MV-4-11 (cell line): ENCODE measurements at places on chromosomes 13 and 19.

- DNase-seq: no peak
Observed at GRCh38 chr19:2076526-2076944, 19.6 kb downstream of the MOB3A start.

- DNase-seq: no peak
Observed at GRCh38 chr19:35731353-35731752, 10.9 kb downstream of the IGFLR1 start.

DNA sequence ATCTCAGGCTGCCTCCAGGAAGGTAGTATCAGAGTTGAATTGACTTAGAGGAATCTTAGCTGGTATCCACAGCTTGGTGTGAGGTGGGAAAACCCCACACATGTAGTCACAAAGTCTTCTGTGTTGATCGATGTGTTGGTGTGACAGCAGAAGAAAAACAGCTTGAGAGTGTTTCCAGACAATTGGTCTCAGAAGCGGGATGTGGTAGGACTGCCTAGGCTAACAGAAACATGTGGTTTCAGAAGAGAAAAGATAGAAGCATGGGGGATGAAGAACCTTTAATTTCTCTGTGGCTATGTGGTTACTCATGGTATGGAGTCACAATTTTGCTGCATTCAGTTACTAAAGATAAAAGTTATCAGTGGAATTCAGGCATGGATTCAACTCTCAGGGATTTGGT, 134.7 kb upstream of the SLITRK5 start:
- peak; percentile 90 for DNase-seq

DNA sequence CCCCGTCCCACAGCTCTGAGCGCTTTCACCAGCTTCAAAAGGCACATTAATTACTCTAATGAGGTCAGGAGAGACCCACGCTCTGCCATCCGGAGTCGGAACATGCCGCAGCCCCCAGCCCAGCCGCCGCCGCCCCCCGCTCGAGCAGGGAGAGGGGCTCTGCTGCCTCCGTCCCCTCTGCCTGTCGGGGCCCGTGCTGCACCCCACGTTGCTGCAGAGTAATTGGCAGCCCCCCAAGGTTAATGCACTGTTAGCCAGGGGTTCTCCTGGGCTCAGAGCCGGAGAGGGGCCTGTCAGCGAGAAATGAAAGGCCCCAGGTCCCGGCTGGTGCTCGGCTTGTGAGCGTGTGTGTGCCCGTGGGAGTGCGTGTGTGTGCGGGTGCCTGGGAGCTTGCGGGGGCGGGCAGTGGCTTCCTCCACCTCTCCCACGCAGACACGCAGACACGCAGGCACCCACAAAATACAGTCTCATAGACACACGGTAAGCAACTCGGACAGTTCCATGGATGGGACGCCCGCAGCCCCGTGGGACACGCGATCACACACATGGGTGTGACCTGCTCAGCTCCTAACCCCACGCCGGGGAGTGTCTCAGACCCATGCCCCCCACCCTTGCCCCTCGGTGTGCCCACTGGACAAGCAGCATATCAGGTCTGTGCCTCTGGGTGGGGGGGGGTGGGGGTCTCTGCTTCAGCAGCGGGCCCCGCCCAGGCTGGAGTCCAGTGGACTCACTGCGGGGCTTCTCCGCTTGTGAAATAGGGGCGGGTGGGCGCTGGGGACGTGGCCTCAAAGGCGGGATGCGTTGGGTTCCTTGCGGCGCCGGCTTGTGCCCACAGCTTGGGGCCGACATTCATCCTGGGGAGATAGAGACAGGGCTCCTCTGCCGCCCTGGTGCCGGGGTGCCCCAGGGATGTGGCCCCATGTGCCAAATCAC, 4.8 kb upstream of the EFNA2 start:
- no peak for DNase-seq

GRCh38 chr19:45816236-45817009, 1.3 kb upstream of the RSPH6A start:
- DNase-seq: no peak

DNA sequence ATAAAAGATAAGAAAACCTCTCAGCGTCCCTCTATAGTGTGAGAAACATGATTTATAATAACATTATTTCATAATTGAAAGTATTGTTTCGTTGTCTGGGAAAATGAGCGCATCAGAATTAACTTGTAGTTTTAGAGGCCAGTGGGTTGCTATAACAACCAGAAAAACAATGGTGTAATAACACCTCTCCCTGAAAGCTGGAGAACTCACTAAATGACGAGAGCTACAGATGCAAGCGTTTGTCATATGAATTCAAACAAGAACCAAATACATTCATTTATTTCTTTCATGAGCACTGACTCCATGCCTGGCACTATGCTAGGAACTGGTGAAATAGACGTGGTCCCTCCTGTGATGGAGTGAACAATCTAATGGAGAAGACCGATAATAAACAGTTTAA, 16.3 kb downstream of the KBTBD7 start:
- peak; percentile 22 for DNase-seq

- DNase-seq: no peak
Observed at GRCh38 chr19:10104665-10105508, 1.3 kb upstream of the PPAN start.

DNA sequence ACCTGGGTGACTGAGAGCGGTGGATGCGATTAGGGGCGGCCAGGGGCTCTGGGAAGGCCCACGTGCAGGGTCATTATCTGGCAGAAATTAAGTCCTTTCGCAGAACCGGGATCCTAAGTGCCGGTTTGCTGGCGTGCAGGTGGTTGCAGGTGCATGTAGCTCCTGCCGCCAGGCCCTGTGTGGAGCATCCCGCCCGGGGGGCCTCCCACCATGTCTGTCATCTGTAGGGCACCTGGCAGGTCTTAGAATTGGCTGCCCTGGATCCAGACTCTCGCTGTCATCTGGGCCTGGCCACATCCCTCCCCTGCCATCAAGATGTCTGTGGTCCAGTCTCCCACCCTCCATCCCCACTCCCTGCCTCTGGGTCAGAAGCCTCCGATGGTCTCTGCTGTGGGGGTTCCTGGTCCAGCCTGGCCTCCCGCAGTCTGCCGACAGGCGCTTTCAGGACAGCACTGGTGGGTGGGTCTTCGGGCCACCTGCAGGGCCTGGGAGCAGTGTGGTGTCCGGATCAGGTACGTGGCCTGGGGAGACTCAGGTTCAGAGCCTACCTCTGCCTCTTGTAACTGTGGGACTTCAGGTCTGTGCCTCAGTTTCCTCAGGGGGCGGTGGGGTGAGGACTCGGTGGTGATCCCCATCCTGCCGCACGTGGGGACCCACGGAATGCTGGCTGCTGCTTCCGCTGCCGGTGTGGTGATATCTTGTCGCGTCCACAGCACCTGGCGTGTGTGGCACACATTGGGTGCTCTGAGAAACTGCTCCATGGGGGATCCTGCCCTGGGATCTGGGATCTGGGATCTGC, 5.4 kb downstream of the GNA11 start:
- no peak for DNase-seq

GRCh38 chr19:51521781-51522180, 9.7 kb downstream of the SIGLEC6 start:
- no peak for DNase-seq

DNA sequence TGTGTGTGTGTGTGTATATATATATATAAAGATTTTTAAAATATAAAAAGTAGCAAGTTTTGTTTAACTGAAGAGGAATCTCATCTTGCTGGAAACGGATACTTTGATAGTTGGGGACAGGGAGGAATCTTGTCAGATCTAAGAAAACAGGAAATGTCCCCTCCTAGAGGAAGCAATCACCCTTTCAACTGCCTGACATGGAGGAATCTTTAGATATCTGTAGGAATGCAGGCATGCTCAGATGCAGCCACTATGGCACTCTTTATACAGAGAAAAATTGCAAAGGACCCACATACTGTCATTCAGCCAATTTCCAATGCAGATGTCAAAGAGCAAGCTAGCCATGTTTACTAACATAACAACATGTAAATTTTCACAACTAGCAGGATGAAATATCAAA, 38.8 kb downstream of the ZNF611 start:
- no peak for DNase-seq

DNA sequence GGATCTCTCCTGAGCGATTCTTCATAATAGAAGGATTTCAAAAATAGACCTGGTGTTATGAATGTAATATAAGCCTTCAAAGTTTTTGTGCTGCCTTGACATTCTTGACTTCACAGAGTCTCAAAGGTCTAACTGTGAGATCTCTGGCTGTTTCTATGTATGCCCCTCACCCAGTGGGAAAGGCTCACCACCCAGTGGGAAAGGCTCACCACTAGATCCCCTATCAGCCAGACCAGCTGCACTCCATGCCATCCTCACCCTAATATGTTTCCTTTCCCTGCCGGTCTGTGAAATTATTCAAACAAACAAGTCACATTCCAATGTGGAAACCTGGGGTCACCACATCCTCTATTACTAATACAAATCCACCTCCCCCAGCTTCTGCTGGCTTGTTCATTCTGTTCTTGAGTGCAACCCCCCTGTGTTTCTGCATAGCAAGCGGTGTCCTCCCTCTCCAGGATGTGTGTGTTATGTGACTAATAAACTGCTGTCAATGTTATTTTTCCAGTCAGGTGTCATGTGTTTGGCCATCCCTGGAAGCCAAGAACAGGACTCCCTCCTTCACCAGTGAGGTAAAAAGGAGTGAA, 13.8 kb upstream of the SLITRK1 start:
- DNase-seq: no peak

DNA sequence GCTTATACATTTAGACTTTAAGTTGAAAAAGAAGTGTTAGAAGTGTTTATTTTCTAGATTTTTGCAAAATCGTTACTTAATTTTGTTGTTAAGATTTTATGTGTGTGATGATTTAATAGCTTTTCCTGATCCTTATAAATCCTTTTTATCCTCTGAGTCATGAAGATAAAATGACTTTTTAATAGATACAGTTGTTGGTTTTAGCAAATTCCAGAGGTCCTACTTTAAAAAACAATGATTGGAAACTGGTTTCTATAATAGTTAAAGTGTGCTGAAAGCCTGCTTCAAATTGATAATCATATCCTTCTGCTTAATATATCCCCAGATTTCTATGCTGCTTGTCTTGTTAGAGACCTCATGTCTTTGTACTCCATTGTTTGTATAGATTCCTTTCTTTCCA, 39.0 kb downstream of the RNASEH2B start:
- no peak for DNase-seq

DNA sequence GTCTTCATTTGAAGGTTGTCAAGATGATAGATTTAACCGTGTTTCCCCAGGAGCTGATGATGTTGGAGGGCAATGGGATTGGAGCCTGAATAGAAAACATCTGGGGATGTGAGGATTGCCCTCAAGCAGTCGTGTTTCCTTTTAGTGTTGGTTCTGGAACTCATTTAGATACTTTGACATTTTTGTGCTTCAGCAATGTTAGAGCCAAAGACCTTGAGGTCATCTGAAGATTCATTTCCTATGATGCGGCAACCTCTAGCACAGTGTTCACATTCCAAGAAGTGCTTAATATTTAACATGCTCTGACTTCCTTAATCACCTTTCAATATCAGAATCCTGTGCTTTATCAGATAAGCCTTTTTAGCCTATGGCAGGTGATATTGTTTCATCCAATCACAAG, 82.7 kb downstream of the SLC10A2 start:
- DNase-seq: no peak

GRCh38 chr13:40340368-40341095, 325.9 kb downstream of the FOXO1 start:
- DNase-seq: no peak

GRCh38 chr19:19578252-19578651, 40.2 kb downstream of the CILP2 start:
- no peak for DNase-seq

DNA sequence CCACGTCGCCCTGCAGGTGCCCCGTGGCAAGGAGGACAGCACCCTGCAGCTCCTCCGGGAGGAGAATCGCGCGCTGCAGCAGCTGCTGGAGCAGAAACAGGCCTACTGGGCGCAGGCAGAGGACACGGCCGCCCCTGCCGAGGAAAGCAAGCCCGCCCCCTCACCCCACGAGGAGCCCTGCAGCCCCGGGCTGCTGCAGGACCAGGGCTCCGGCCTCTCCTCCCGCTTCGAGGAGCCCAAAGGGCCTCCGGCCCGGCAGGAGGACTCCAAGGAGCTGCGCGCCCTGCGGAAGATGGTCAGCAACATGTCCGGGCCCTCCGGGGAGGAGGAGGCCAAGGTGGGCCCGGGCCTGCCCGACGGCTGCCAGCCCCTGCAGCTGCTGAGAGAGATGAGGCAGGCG, 11.6 kb downstream of the CBY2 start:
- DNase-seq: no peak

GRCh38 chr19:51686171-51686570, 7.0 kb upstream of the SPACA6 start:
- DNase-seq: no peak

- peak; percentile 87 for DNase-seq
Observed at GRCh38 chr19:33394006-33394722, 20.7 kb downstream of the CEBPG start.

DNA sequence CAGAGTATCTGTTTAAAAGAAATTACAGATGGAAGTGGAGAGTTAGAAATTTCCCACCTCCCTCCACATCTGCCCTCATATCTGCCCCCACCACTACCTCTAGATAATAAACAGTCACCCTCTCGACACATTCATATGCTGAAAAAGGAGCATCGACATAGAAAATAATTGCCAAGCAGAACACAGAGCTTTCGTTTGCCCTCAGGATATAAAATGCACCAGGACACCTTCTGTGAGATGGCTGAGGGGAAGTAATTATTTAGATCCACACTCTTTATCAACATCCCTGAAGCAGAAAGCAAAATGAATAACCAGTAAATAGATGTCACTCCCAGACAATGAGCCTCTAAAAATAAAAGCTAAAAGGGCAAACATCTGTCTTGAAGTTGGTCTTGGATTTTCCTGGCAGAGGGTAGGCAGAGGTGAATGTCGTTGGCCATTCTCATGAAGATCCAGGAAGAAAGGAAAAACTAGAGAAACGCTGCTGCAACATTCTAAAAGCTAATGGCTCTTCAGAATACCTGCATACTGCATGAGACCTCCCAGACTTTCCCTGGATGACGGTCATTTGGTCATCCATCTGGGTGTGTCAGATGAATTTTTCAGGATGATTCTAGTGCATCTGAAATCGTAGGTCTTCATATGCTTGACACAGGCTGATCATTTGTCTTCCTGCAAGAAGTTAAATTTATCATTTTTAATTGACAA, 527.5 kb downstream of the RFC3 start:
- DNase-seq: no peak

- no peak for DNase-seq
Observed at GRCh38 chr19:7238051-7238450, 56.2 kb downstream of the INSR start.

DNA sequence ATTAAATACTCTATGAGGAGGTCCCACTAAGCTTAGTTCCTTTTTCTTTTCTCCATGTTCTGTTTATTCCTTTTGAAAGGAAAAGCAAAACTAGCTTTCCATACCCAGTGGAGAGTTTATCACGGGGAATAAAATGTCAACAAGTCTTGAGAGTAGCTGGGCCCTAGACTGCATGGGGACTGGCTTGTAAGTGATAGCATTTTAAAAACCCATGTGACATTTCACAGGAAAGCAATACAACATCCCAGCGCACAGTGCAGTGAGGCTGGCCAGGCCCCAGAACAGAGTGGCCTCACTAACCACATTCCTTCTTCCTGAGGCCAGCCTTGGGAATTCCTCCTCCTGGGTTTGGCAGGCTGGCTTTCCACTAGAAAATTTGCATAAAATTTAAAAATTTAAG, 149.8 kb downstream of the DLEU7 start:
- no peak for DNase-seq
